Testis (tissue), 5 donors: ENCODE measurements at places on chromosomes 7 and 10.

DNA sequence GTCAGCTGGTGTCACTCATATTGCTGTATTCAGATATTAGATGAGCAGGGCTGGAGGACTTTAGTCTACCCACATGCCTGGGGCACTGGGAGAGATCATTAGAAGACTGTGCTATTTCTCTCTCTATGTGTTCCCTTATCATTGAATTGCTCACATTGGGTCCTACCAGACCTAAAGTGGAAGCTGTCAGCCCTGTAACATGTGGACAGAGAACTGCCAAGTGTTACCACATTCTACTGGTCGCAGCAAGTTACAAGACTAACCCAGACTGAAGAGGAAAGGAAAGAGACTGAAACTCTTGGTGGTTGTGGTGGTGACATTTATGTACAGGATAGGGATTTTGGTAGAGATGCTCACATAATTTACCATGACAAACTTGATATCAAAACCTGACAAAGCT lies 627.1 kb upstream of the FZD8 start:
- no peaks in the 10 kb centered on the region for H3K4me1 ChIP-seq
- no peaks in the 10 kb centered on the region for H3K27me3 ChIP-seq
- no peak overlapping the region for H3K4me3 ChIP-seq
- no peak for DNase-seq
- H3K36me3 ChIP-seq, result no peaks in the 10 kb centered on the region

DNA sequence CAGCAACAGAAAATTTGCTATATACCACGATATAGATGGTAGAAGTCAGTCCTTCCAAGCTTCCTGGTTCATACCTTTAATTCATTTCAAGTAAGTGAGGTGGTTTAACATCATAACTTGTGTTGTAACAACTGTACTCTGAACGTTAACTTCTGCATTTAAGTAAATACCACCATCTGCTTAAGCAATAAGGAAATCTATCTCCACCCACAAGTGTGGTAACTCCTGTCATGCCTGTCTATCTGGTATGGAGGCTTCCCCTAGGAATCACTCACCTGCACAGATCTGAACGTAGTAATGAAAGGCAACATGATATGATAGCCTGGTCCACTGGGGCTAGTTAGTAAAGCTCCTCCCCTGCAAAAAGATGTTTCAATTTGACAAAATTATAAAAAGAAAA lies 2.3 kb downstream of the ERLIN1 start:
- no peak overlapping the region for H3K27ac ChIP-seq
- no peaks in the 10 kb centered on the region for H3K36me3 ChIP-seq
- no peaks in the 10 kb centered on the region for H3K27me3 ChIP-seq
- peaks cover 13% of the 10 kb centered on the region for H3K4me1 ChIP-seq
- no peak overlapping the region for H3K4me3 ChIP-seq

DNA sequence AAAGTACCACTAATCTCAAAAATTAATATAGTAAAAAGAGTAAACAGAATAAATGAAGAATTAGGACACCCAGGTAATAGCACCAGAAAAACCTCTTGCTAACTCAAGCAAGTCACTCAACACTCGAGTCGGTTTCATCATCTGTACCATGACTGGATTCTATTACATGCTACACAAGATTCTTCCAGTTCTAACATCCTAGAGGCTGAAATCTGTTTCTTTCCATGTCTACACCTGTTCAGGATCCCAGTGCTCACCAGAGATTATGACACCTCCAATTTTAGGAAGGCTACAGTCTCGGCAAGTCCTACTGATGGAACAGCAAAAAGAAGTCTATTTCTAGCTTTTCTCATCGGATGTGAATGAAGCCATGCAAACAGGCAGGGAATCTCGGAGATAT lies 95.3 kb upstream of the ANK3 start:
- no peak overlapping the region for H3K4me3 ChIP-seq
- no peaks in the 10 kb centered on the region for H3K4me1 ChIP-seq
- H3K36me3 ChIP-seq, result no peaks in the 10 kb centered on the region
- DNase-seq, result no peak
- no peak overlapping the region for H3K27ac ChIP-seq

DNA sequence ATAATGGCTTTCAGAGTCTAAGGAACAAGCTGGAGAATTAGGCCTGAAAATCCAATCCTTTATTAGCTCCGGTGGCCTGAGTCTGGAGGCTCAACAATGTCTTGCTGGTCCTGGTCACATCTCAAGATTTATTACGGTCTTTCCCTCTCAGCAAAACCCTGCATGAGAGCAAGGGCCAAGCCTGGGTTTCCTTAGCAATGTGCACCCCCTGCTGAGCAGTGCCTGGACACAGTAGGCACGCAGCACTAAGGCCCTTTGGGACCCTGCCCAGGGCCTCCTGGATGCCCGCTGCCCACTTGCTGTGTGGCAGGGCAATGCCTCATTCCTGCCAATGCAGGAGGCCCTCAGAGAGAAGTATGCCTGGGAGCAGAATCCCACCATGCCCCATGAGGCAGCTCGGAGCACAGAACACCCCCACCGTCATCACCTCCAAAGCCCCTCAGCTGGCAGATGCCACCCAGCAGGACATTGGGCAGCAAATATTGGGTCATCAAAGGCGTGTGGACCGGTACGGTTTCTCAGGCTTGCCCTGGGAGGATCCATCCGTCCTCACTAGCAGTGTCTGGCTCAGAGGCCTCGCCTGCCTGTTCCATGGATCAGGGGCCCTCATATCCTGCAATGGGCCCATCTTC lies 156.4 kb downstream of the OAT start:
- no peaks in the 10 kb centered on the region for H3K36me3 ChIP-seq
- H3K4me3 ChIP-seq, result no peak overlapping the region
- no peak overlapping the region for H3K27ac ChIP-seq
- no peaks in the 10 kb centered on the region for H3K4me1 ChIP-seq
- no peaks in the 10 kb centered on the region for H3K27me3 ChIP-seq

GRCh38 chr7:125154930-125155329 lies 225.3 kb upstream of the POT1 start:
- H3K4me3 ChIP-seq, result no peak overlapping the region
- H3K4me1 ChIP-seq, result no peaks in the 10 kb centered on the region
- no peak overlapping the region for H3K27ac ChIP-seq
- no peaks in the 10 kb centered on the region for H3K27me3 ChIP-seq

GRCh38 chr7:37420946-37421695 lies 27.5 kb downstream of the ELMO1 start:
- no peak overlapping the region for H3K27ac ChIP-seq
- no peaks in the 10 kb centered on the region for H3K36me3 ChIP-seq
- H3K27me3 ChIP-seq, result no peaks in the 10 kb centered on the region
- DNase-seq, result no peak

DNA sequence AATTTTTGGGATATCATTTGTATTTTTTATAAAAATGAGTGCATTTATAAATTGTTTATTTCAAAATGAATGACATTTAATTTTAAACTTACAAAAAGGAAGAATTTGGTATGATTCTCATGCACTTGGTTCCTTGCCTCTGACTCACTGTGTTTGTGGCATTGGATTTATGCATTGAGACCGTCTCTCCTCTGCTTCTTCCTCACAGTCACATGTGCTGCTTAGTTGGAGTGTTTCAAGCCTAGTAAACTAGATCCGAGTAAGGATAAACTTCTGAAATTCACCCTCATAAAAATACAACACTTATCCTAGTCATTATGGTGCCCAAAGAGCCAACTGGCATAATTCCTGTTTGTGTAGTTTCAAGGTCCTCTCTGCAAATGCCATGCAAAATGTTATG lies 19.1 kb upstream of the FZD8 start:
- no peaks in the 10 kb centered on the region for H3K4me1 ChIP-seq
- no peaks in the 10 kb centered on the region for H3K27me3 ChIP-seq
- no peak overlapping the region for H3K4me3 ChIP-seq
- H3K27ac ChIP-seq, result no peak overlapping the region
- H3K36me3 ChIP-seq, result no peaks in the 10 kb centered on the region
- no peak for DNase-seq

- H3K27me3 ChIP-seq, result no peaks in the 10 kb centered on the region
- DNase-seq, result no peak
- H3K27ac ChIP-seq, result no peak overlapping the region
- H3K36me3 ChIP-seq, result no peaks in the 10 kb centered on the region
- no peaks in the 10 kb centered on the region for H3K4me1 ChIP-seq
These were observed 34.8 kb upstream of the GALNTL5 start for GRCh38 chr7:151921451-151921850.

GRCh38 chr7:125695626-125696025 lies 766.0 kb upstream of the POT1 start:
- no peak overlapping the region for H3K27ac ChIP-seq
- no peaks in the 10 kb centered on the region for H3K36me3 ChIP-seq
- no peak for DNase-seq
- no peaks in the 10 kb centered on the region for H3K4me1 ChIP-seq
- H3K27me3 ChIP-seq, result no peaks in the 10 kb centered on the region
- H3K4me3 ChIP-seq, result no peak overlapping the region

DNA sequence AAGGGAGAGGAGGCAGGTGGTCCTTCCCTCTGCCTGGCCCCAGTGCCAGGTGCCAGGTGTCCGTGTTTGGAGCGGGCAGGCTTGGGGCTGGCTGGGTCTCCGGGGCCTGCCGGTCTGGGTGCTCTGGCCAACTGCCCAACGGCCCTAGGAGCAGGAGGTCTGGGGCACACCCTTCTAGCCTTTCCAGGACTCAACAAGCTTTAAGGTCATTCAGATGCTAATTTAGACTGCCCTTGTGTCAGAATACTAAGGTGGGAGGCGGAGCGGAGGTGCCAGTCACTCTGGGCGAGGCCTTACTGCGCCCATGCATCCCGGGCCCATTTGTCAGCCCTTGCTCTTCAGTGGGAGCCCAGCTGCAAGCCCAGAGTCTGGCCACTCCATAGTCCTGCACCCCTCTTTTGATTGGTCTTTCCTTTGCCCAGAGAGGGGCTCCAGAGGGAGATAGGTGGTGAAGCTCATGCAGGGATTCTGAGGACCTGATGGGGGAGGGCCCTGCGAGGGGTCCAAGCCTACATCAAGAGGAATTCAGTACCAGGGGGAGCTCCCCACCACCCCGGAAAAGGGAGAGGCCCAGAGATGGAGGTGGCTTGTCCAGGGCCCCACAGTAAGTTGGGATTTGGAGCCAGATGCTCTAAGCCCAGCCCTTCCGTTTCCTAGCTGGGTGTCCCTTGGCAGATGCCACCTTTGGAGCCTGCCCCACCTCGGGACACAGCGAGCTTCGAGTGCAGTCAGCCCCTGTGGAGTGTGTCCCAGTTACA lies 1.3 kb downstream of the PGAM2 start:
- H3K4me3 ChIP-seq, result no peak overlapping the region
- DNase-seq, result no peak
- H3K4me1 ChIP-seq, result peaks cover 22% of the 10 kb centered on the region

GRCh38 chr7:35802102-35802466 lies 1.2 kb downstream of the SEPTIN7 start:
- peaks cover 30% of the 10 kb centered on the region for H3K4me1 ChIP-seq
- no peaks in the 10 kb centered on the region for H3K27me3 ChIP-seq
- H3K4me3 ChIP-seq, result peak overlapping the region; percentile 85
- no peaks in the 10 kb centered on the region for H3K36me3 ChIP-seq
- no peak for DNase-seq
- H3K27ac ChIP-seq, result peak overlapping the region; percentile 98

GRCh38 chr7:149599636-149600206 lies 102.1 kb upstream of the ZNF746 start:
- H3K4me3 ChIP-seq, result no peak overlapping the region
- no peaks in the 10 kb centered on the region for H3K4me1 ChIP-seq
- no peaks in the 10 kb centered on the region for H3K27me3 ChIP-seq
- no peaks in the 10 kb centered on the region for H3K36me3 ChIP-seq
